ENCODE measurements at places on chromosomes 3 and 15. TPM values are rescaled to one million over a fixed set of nuclear protein-coding genes. Genes with fewer than 3 reads are reported as not detected.

CAMK2N2 gene
- total RNA-seq = 1.4 TPM

RTP1 gene
- not detected for total RNA-seq

LTF gene
- total RNA-seq = not detected

NEO1 gene
- 31.1 TPM for total RNA-seq

TMCO5A gene
- not detected for total RNA-seq

DUOX2 gene
- total RNA-seq = 0.03 TPM

CA12 gene
- total RNA-seq = 192 TPM

PROS1 gene
- 13.8 TPM for total RNA-seq

GHRL gene
- not detected for total RNA-seq

CLRN1 gene
- total RNA-seq = not detected

PLSCR5 gene
- not detected for total RNA-seq

KBTBD13 gene
- not detected for total RNA-seq

RAD51 gene
- 20.1 TPM for total RNA-seq

GABRG3 gene
- total RNA-seq = 0.62 TPM

STOML1 gene
- total RNA-seq = 11.8 TPM

VIPR1 gene
- 1.7 TPM for total RNA-seq

ZNF80 gene
- not detected for total RNA-seq

SLC7A14 gene
- not detected for total RNA-seq

CMTM6 gene
- 43.4 TPM for total RNA-seq

AP3B2 gene
- total RNA-seq = 0.61 TPM

ACTRT3 gene
- total RNA-seq = 3.0 TPM

MORC1 gene
- not detected for total RNA-seq

STRIT1 gene
- total RNA-seq = not detected

CCDC54 gene
- not detected for total RNA-seq

GOLIM4 gene
- total RNA-seq = 17.3 TPM

GOLGA8O gene
- total RNA-seq = 0.17 TPM

UBR1 gene
- total RNA-seq = 4.1 TPM

SERPINI1 gene
- 2.8 TPM for total RNA-seq

GOLGA8S gene
- total RNA-seq = 0.08 TPM

SLC2A2 gene
- total RNA-seq = not detected

Measured in A549 treated with Hydrocortisone at 1 μM for 4 hours (cell line).